ENCODE measurements at places on chromosomes 2 and 18.

GRCh38 chr2:112644155-112644932 lies 1.4 kb upstream of the SLC20A1 start:
- no peak for DNase-seq

DNA sequence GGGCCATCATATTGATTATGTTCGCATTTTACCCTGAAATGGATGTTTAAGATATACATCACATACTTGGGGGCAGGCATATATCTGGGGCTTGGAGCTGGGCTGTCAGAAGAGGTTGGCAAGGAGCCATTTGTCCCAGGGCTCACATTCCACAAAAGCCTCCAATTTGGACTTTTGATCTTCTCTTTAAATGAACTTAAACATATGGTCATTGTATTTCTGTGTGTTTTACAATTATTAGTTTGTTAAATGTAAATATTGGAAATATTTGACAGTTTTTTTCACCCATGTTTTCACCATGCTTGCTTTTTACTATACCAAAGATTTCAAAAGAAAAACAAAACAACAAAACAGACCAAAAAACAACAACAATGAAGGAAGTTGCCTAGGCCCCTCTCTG lies 165.8 kb upstream of the MEIS1 start:
- no peak for DNase-seq

GRCh38 chr2:19806591-19806990 lies 95.2 kb downstream of the TTC32 start:
- no peak for DNase-seq

- DNase-seq: no peak
Measured at GRCh38 chr18:58992301-58993231, 127.9 kb downstream of the ZNF532 start.

DNA sequence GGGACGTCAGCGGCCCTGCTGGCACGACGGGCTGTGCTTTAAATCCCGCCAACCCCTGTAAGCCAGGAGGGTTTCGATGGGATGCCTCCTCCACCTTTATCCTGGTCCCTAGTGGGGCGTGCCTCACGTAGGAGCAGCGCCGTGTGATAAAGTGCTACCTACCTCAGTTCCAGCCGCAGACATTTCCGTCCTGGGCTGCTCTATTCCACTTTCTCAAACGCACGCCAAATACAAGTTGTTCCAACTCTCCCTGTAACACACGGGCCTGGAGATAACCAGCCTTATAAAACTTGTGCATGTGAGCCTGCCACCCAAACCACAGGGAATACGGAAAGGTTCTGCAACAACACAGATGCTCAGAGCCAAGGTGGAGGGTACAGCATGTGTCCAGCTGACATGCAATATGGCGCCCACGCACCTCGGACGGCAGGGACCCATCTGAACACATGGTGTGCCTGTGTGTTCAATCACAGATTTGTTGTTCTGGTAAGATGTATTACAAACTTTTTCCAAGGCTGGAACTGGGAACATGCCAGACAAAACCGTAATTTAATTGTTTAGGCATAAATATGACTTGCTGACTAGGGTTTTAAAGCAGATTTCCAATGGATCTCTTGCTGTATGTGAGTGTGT lies 47.7 kb downstream of the ZNF516 start:
- DNase-seq: no peak

DNA sequence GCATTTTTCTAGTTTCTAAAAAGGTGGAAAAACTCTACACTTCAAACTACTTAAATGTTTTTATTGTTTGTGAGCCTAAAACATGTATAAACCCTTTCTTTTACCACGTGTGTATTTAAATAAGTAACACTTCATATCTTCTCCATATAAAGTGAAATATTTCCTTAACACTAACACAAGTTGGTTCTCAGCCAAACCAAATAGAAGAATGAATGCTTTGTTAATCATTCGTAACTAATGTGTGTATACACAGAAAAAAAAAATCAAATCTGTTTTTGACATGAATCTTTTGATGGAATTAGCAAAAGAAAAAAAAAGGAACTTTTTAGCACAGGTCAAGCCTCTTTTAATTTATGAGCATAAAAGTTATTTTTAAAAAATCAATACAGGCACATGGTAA lies 89.3 kb downstream of the EHBP1 start:
- DNase-seq: no peak

GRCh38 chr2:11212645-11213044 lies 57.4 kb downstream of the SLC66A3 start:
- DNase-seq: no peak

DNA sequence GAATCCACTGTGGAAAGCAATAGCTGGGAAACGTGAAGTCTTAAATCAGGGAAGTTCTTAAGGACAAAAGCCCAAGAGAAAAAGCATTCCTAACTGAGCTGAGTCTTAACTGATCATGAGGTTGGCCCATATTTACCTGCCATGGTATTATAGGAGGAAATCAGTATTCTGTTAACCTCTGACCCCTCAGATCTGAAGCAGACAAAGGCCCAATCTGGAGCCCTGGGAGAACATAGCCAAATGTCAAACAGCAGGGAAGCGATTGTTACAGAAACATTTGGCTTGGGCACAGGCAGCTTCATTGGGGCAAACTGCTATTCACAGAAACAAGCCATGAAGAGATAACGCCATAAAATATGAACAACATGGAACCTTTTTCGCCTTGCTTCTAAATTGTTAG lies 18.8 kb downstream of the EPHA4 start:
- DNase-seq: no peak

GRCh38 chr18:159037-159652 lies 788 bp downstream of the USP14 start:
- DNase-seq: no peak

DNA sequence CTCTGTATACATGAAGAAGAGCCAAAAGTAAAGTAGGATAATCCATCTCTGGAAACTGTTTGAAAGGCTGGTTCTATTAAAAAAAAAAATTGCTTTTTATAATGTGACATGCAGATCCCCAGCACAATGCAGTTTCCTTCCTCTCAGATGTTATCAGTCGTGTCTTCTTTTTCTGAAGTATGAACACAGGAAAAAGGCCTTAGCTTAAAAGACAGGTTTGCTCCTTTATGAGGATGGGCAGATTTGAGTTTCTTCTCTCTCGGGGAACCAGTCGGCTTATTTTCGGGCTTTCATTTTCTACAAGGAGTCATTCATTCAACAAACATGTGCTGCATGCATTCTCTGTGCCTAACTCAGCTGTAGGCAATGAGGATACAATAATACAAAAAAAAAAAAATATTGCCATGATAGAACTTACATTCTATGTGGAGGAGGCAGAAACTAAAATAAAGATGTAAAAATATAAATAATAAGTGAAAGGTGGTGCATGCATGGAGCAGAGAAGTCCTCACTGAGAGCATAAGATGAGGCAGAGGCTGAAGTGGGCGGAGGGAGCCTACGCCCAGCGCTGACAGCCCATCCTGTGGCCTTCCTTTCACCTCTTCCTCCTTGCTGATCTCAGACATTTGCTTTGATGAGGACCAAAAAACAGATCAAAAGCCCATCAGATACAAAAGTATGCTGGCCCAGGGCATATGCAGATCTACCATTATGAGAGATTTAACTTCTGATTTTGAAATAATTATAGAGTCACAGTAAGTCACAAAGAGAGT lies at the start of gene CD226:
CD226 (minus strand) TSS at position 513 of the 773 bp plus-strand sequence; CDS start at position 46, 467 bp downstream.
- DNase-seq: no peak

GRCh38 chr2:70745276-70745825 lies 22.6 kb downstream of the ADD2 start:
- no peak for DNase-seq

DNA sequence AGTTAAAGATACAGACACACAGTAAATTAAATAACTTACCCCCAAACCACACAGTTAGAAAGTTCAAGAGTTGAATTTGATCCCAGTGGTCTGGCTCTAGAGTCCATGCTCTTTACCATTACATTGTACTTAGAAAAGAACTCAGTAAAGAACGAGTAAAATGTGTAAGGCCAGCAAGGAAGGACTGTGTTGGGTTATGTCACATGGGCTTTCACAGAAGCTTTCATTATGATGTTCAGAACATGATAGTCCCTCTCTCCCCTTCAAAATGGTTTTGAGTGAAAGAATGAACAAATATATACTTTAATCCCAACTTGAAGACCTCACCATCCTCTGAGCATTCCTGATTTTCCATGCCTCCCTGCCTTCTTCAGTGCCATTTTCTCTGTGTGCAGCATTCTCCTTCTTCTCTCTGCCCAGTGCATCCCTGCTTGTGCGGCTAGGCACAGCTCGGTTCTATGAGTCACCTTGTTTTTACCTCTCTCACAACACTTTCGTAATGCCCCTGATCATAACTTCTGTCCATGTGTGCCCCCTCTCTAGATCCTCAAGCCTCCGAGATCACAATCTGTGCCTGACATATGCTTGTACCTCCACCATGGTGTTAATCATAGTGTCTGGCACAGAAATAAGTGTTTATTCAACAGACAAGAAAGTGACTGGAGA lies 22.0 kb downstream of the RASGRP3 start:
- no peak for DNase-seq

- DNase-seq: no peak
Measured at GRCh38 chr2:210617732-210618330, 61.4 kb downstream of the CPS1 start.

DNA sequence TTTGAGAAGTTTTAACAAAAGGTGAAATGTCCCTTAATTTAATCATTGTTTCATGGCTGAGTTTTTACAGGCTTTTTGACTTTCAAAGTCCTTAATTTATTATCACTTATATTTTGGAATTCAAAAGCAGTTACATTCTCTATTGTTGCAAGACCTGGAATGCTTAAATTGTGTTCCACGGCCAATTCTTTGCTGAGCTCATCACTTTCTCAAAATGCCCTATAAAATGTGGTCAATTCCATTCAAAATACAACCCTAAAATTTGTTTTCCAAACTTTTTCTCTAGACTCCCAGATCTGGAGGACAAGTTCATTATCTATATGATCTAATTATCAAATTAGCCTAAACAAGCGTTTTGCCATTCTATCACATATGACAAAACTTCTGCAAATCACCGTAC lies 1051.2 kb downstream of the TDRD15 start:
- no peak for DNase-seq

GRCh38 chr2:77169426-77169825 lies 352.8 kb downstream of the LRRTM4 start:
- no peak for DNase-seq

- no peak for DNase-seq
Measured at GRCh38 chr2:18835787-18836186, 246.4 kb upstream of the NT5C1B start.

- DNase-seq: no peak
Measured at GRCh38 chr2:225735844-225736243, 336.3 kb downstream of the NYAP2 start.

DNA sequence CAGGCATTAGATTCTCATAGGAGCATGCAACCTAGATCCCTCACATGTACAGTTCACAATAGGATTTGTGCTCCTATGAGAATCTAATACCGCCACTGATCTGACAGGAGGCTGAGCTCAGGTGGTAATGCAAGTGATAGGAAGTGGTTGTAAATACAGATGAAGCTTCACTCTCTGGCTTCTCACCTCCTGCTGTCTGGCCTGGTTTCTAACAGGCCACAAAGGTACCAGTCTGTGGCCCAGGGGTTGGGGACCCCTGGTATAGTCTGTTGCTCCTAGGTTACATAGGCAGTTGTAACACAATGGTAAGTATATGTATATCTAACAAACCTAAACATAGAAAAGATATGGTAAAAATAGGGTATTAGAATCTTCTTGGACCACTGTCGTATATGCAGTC lies 81.8 kb downstream of the EML4 start:
- DNase-seq: no peak

DNA sequence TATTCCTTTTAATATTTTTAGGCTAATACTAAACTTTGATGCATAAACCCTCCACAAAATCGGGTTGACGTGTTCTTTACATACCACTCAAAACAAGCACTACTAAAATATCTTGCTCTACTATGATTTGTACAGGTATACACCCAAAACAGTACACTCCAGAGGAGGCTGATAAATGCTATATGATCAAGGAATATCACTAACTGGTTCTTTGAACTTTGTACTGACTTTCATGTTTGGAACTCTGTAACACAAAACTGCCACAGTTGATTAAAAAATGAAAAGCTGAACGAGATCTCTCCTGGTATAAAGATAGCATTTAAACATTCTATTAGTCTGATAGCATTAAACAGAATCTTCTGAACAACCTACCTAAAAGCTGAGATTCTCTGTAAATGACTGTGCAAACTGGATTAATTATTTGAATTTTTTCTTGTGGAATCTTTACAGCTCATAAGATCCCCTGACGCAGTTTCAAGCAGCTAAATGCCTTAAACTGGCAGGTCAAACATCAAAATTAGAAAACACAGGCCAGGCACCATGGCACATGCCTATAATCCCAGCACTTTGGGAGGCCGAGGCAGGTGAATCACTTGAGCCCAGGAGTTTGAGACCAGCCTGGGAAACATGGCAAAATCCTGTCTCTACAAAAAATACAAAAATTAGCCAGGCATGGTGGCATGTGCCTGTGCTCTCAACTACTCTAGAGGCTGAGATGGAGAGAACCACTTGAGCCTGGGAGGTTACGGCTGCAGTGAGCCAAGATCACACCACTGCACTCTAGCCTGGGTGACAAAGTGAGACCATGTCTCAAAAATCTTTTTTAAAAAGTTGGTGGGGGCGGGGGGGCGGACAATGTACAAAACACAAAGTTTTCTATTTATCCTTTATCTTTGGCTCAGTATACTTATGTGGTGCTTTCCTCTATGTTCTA lies 150.6 kb downstream of the EXOC6B start:
- no peak for DNase-seq

DNA sequence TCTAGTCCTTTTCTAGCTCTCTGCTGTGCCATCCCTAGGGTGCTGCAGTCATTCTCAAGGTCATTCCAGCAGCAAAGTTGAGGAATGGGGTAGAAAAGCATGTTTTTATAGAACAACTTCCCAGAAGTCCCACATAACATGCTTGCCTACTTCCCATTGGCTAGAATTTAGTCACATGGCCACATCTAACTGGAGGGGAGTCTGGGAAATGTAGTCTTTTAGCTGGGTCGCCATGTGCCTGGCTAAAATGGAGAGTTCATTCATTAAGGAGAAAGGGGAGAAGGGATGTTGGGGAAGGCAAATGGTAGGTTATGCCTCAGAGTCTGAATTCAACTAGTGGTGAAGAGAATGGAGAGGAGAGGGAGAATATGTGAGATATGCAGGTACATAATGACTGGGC lies 85.7 kb downstream of the SLC4A3 start:
- no peak for DNase-seq

DNA sequence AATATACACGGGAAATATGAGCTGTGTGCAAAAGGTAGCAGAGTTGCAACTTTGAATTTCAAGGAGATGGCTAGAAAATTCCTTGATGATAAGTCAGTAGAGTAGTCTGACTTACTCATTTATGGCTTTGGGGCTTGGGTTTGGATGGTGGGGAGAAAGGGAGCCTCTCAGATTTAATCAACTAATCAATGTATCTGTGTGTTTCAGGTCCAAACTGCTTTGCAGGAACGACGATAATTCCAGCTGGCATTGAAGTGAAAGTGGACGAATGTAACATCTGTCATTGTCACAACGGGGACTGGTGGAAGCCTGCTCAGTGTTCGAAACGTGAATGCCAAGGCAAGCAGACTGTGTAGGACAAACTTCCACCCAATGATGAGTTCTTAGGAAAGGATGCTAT lies 164.6 kb downstream of the VWC2L start:
- no peak for DNase-seq

- DNase-seq: no peak
Measured at GRCh38 chr2:25814681-25815080, 63.6 kb downstream of the ASXL2 start.

All from T-helper 22 cell (primary cell).